Fibroblast of lung (primary cell): ENCODE measurements at places on chromosomes 11 and 22. TPM values are rescaled to one million over a fixed set of nuclear protein-coding genes. Genes with fewer than 3 reads are reported as not detected.

DNA sequence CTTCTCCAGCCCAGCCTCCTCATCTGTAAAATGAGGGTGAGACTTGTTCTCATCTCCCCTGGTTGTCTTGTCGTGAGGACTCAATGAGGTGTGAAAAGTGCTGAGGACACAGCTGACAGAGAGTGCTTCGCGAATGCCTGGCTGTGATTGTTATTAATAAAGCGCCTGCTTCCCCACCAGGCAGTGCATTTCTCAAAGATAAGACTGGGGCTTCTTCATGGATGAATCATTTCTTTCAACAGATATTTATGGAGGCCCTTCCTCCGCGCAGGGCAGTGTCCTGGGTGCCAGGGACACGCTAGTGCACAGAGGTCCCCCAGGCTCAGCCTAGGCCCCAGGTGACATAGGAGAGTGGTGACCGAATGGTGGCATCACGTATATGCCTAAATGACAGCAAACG, 34.3 kb upstream of the SHISAL1 start:
- H3K4me3 ChIP-seq = no peak overlapping the region
- no peaks in the 10 kb centered on the region for H3K36me3 ChIP-seq
- peaks cover 11% of the 10 kb centered on the region for H3K4me1 ChIP-seq
- peak; percentile 44 for DNase-seq
- peaks cover 12% of the 10 kb centered on the region for H3K27me3 ChIP-seq

- no peak overlapping the region for H3K4me3 ChIP-seq
- H3K36me3 ChIP-seq = no peaks in the 10 kb centered on the region
- no peaks in the 10 kb centered on the region for H3K27me3 ChIP-seq
- H3K4me1 ChIP-seq = peaks cover 2% of the 10 kb centered on the region
- no peak overlapping the region for H3K27ac ChIP-seq
These were observed 28.6 kb downstream of the LRP5 start for GRCh38 chr11:68340784-68341556.

DNA sequence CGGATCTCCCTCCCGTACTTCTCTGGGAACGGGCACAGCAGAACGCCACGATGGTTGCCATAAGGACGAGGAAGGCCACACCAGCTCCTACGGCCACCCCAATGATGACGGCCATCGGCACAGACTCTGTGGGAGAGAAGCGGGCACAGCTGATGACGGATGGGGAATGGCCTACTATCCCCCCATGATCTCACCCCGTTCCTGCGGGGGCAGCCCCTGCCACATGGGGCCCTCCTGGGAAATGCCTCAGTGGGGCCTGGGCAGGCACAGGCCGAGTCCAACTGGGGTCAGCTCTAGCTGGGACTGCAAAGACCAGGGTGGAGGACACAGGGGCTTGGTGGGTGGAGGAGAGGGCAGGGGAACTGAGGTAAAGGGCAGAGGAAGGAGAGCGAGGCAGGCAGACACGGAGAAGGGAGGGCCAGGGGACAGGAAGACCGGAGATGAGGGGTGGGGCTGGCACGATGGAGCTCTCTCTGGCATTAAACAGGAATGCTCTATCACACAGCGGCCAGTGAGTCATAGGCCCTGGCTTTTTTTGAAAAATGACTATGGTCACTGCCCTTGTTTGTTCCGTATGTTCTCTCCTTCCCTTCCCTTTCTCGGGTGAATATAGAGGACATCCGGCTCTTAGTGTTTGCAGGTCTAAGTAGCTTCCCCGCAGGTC, 76.0 kb downstream of the ST3GAL4 start:
- no peak overlapping the region for H3K4me3 ChIP-seq
- peak; percentile 83 for DNase-seq
- H3K4me1 ChIP-seq = peaks cover 16% of the 10 kb centered on the region

DNA sequence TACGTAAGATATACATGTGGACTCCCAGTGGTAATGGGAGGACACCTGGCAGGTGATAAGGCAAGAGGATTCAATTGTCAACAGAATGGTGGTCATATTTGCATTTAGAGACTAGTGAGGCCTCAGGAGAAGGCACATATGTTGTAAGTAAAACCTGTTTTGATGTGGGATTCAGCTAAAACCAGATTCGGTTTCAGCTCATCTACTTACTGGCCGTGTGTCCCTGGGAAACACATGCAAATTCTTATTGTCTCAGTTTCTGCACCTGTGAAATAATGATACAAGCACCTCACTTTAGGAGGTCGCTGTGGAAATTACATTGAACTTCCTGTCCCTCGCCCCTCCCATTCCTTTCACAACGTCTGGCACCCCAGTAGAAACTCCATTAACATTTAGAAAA, 78.9 kb upstream of the FIBIN start:
- no peaks in the 10 kb centered on the region for H3K4me1 ChIP-seq
- DNase-seq = no peak
- no peak overlapping the region for H3K4me3 ChIP-seq
- no peaks in the 10 kb centered on the region for H3K36me3 ChIP-seq

- H3K27ac ChIP-seq = no peak overlapping the region
- no peaks in the 10 kb centered on the region for H3K36me3 ChIP-seq
- no peak overlapping the region for H3K4me3 ChIP-seq
- DNase-seq = peak; percentile 13
- H3K27me3 ChIP-seq = peaks cover 2% of the 10 kb centered on the region
These were observed 161.0 kb upstream of the SORL1-AS1 start for GRCh38 chr11:121613724-121614123.

DNA sequence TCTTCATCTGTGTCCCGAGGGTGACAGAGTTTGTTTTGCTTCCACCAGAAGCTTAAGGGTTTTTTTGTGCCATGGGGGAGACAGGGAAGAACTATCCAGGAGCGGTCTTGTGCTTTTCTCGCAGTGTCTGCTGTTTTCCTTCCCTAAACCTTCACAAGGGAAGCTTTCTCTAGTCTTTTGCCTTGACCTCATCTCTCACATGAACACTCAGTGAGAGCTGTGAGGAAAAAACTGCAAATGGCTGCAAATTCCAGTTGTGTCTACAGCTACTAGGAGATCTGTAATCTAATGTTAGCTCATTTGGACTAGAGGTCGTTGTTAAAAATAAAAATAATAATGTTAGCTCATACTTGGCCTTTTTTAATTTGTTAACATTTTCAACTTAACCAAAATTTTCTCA, 264.7 kb upstream of the SESN3 start:
- no peak overlapping the region for H3K27ac ChIP-seq
- H3K4me1 ChIP-seq = no peaks in the 10 kb centered on the region
- DNase-seq = no peak
- H3K4me3 ChIP-seq = no peak overlapping the region
- H3K27me3 ChIP-seq = no peaks in the 10 kb centered on the region

DNA sequence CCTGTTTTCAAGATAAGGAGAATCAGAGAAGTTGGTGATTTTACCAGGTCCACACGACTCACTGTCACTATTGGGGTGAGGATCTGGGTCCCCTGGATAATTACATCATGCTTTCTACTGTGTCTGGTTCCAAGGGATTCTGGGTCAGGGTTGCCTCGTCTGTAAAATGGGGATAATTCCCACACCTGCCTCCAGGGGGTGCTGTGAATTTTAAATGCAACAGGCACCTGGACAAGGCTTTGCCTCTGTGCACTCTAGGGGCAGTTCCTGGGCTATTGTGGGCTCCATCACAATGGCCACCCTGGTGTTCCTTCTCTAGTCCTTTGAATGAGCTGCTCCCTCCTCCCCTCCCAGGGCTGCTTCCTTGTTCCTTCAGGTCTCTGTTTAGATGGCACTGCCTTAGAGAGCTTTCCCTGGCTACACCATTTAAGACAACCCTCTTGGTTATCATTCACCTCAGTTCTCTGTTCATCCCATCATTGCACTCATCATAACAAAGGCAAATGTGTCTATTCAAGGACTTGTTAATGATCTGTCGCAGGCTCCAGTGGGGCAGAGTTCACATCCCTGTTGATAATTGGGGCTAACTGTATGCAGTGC, 178.6 kb downstream of the MIAT start:
- H3K4me3 ChIP-seq = no peak overlapping the region
- H3K27ac ChIP-seq = no peak overlapping the region
- DNase-seq = no peak
- no peaks in the 10 kb centered on the region for H3K27me3 ChIP-seq

DNA sequence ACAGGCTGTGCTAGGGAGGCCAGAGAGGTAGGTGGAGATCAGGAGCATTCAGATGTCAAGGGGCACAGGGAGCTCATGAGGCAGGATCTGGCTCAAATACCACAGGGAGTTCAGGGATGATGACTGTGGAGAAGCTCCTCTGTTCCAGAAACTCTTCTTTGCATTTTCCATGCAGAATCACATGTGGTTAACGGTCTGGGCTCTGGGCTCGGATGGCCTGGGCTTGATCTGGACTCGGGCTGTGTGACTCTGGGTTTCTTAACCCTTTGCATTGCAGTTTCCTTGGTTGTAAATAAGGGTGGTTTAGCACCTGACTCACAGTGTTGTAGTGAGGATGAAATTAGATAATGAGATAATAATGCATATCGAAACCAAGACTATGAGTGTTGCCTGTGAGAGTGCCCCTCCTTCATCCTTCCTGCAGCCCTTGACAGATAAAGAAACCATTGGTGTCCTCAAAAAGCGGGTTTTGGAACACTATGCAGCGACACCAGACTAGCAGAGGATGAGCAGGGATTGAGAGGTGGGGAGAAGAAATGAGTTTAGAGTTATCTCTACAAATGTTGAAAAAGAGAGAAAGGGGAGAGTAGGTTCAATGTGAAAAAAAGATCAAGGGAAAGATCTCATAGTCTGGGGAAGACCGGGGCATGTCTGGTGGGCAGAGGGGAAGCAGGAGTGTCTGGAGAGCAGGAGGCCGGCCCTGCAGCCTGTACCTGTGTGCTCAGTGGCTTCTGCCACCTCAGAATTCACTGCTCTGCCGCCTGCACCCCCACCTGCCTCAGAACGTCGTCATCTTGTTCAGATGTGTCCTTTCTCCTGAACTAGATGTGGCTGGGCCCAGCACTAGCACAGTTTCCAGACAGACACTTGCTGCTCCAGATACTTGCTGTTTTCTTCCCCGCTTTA, 197.8 kb upstream of the SORL1-AS1 start:
- H3K4me3 ChIP-seq = no peak overlapping the region
- H3K4me1 ChIP-seq = peaks cover 9% of the 10 kb centered on the region
- H3K27ac ChIP-seq = no peak overlapping the region
- no peaks in the 10 kb centered on the region for H3K27me3 ChIP-seq

DNA sequence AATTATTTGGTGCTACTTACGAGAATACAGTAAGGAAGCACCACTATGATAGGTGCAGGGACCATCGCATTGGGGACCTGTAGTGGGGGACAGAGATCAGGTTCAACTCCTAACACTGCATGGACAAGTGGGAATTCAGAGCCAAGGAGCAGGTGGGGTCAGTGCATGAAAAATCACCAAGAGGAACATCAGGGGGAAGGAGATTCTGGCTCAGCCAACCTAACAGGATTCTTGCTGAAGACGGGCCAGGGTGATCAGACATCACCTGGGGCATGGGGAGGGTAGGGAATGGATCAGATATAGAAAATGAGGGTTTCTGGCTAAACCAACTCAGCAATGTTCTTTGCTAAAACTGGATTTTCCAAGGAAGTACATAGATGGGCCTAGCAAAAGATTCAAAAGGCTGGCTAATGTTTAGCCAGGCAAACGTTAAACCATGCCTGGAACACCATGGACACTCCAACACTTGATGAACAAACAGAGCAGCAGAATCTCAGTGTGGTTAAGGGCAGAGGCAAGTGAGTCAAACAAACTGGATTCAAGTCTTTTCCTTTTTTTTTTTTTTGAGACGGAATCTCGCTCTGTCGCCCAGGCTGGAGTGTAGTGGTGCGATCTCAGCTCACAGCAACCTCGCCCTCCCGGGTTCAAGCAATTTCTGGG, 70.0 kb downstream of the MICAL3 start:
- H3K27me3 ChIP-seq = no peaks in the 10 kb centered on the region
- H3K4me3 ChIP-seq = no peak overlapping the region
- peaks cover 6% of the 10 kb centered on the region for H3K4me1 ChIP-seq

DNA sequence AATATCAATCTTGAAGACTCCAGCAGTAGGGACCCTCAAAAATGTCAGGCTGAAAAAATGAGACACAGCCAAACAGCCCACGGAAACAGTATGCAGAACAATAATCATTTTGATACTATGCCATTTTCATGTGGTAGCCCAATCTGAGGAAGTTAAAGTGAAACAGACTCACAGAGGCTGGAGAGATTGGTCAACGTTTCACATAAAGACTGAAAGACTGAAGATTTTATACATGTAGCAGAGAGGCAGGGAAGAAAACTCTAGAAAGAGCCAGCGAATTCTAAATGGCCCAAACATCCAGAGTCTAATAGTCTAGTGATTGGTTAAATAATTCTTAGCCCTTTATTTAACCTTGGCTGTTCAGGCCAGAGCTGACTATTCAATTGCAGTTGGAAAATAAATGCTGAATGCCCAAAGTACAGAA, 49.4 kb downstream of the MAML2 start:
- H3K27ac ChIP-seq = no peak overlapping the region
- H3K36me3 ChIP-seq = no peaks in the 10 kb centered on the region
- peak; percentile 45 for DNase-seq
- H3K4me3 ChIP-seq = no peak overlapping the region
- peaks cover 3% of the 10 kb centered on the region for H3K4me1 ChIP-seq

- no peaks in the 10 kb centered on the region for H3K36me3 ChIP-seq
- DNase-seq = no peak
- no peak overlapping the region for H3K4me3 ChIP-seq
- H3K27ac ChIP-seq = no peak overlapping the region
These were observed 90.2 kb upstream of the ISX start for GRCh38 chr22:34975721-34976120.

DNA sequence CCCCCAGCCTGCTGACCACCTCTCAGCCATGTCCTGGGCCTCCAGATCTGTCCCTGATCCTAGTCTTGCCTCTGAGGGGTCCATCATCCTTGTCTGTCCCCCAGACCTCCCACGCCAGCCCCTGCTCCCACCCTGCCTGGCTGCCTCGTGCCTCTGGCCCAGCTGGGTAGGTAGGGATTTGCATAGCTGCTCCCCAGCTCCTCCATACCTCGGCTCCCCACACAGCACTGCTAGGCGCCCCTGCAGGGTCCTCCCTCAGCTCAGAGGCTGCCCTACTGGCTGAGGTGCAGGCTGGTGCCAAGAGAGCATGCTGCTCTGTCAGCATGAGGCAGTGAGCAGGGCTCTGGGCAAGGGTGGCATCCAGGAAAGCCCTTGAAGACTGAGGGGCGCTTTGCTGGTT, 47.7 kb downstream of the NFAM1 start:
- peaks cover 4% of the 10 kb centered on the region for H3K27me3 ChIP-seq
- H3K27ac ChIP-seq = no peak overlapping the region
- H3K36me3 ChIP-seq = no peaks in the 10 kb centered on the region
- no peaks in the 10 kb centered on the region for H3K4me1 ChIP-seq
- H3K4me3 ChIP-seq = no peak overlapping the region

GRCh38 chr11:20611892-20612291, 12.5 kb downstream of the SLC6A5 start:
- H3K4me3 ChIP-seq = no peak overlapping the region
- no peak for DNase-seq
- H3K27ac ChIP-seq = no peak overlapping the region
- no peaks in the 10 kb centered on the region for H3K36me3 ChIP-seq
- no peaks in the 10 kb centered on the region for H3K27me3 ChIP-seq

Gene CRYAB
- total RNA-seq = 28.5 and 51.2 TPM in 2 replicates

Gene TRIM49
- total RNA-seq = not detected in 2 replicates

Gene PYGM
- total RNA-seq = 0.26 and 0.50 TPM in 2 replicates

Gene MCHR1
- 0.51 and 0.99 TPM in 2 replicates for total RNA-seq

Gene MRGPRX4
- not detected in 2 replicates for total RNA-seq

Gene DSCAML1
- 0.26 TPM in 1 of 2 replicates, not detected in the other for total RNA-seq

Gene MMP1
- 28.5 and 489 TPM in 2 replicates for total RNA-seq

Gene SERPIND1
- total RNA-seq = not detected in 2 replicates
